ENCODE measurements at places on chromosomes 16 and 17.

- no peak for DNase-seq
These were observed 603.7 kb downstream of the MAF start for GRCh38 chr16:78996790-78997189.

- no peak for DNase-seq
These were observed 54.4 kb downstream of the BPTF start for GRCh38 chr17:67879662-67880061.

- DNase-seq = no peak
These were observed 336.9 kb downstream of the CDH13 start for GRCh38 chr16:82963653-82964052.

DNA sequence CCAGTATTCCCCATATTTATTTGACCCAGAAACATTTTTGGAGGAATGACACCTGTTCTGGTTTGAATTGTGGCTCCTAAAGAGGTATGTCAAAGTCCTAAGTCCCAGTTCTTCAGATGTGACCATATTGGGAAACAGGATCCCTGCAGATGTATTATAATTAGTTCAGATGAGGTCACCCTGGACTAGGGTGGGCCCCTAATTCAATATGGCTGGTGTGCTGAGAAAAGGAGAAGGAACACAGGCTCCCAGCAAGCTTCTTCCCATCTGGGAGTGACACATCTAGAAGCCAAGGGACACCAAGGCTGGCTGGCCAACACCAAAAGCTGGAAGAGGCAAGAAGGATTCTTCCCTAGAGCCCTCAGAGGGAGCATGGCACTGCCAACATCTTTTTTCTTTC is 3.8 kb upstream of the GCSH start:
- DNase-seq = no peak

- no peak for DNase-seq
These were observed 538.2 kb upstream of the HSBP1 start for GRCh38 chr16:83269541-83269940.

GRCh38 chr17:7893187-7893880 is 4.7 kb downstream of the CHD3 start:
- no peak for DNase-seq

DNA sequence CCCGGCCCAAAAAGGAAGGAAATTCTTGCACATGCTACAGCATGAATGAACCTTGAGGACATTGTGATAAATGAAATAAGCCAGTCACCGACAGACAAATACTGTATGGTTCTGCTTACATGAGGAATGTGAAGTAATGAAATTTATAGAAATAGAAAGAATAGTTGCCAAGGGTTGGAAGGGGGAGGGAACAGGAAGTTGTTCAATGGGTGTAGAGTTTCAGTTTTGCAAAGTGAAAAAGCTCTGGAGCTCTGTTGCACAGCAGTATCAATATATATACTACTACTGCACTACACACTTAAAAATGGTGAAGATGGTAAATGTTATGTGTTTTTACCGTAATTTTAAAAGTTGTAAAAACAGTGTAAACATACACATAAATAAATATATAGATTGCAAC is 43.7 kb downstream of the PKD1L3 start:
- no peak for DNase-seq

DNA sequence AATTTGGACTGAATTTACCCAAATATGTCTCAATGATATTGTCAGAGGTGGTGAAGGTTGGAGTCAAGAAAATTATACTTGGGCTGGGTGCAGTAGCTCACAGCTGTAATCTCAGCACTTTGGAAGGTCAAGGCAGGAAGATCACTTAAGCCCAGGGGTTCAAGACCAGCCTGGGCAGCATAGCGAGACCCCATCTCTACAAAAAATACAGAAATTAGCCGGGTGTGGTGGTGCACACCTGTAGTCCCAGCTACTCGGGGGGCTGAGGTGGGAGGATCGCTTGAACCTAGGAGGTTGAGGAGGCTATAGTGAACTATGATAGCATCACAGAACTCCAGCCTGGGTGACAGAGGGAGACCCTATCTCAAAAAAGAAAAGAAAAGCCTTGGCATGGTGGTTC is 40.9 kb downstream of the LAT start:
- no peak for DNase-seq

GRCh38 chr16:81843243-81843582 is 64.1 kb downstream of the PLCG2 start:
- no peak for DNase-seq

GRCh38 chr17:14261406-14261805 is 24.7 kb upstream of the CDRT15 start:
- no peak for DNase-seq
